ENCODE measurements at places on chromosomes 3 and 15.

GRCh38 chr15:60399931-60400330, 2.1 kb upstream of the ANXA2 start:
- DNase-seq, result peak; percentile 87

GRCh38 chr15:48005077-48005476, 115.7 kb upstream of the SLC24A5 start:
- no peak for DNase-seq

- DNase-seq, result no peak
Observed at GRCh38 chr15:40105517-40106202, 3.0 kb downstream of the BMF start.

- no peak for DNase-seq
Observed at GRCh38 chr3:59540241-59540640, 490.4 kb upstream of the CFAP20DC start.

DNA sequence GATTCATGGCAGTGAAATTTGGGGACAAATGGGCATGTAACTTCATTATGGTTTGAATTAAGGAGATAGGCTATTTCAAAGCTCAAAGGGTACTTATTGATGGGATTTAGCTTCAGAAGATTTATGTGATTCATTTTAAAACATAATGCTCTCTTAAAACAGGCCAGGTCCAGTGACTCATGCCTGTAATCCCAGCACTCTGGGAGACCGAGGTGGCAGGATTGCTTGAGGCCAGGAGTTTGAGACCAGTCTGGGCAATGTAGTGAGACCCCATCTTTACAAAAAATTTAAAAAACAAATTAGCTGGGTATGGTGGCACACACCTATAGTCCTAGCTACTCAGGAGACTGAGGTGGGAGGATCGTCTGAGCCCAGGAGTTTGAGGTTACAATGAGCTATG, 11.5 kb downstream of the THAP10 start:
- no peak for DNase-seq

- DNase-seq, result no peak
Observed at GRCh38 chr15:44595656-44596510, 58.9 kb downstream of the EIF3J start.

GRCh38 chr3:13209634-13209997, 136.4 kb upstream of the IQSEC1 start:
- DNase-seq, result no peak

- peak; percentile 79 for DNase-seq
Observed at GRCh38 chr3:189773056-189773455, 141.9 kb downstream of the TP63 start.

DNA sequence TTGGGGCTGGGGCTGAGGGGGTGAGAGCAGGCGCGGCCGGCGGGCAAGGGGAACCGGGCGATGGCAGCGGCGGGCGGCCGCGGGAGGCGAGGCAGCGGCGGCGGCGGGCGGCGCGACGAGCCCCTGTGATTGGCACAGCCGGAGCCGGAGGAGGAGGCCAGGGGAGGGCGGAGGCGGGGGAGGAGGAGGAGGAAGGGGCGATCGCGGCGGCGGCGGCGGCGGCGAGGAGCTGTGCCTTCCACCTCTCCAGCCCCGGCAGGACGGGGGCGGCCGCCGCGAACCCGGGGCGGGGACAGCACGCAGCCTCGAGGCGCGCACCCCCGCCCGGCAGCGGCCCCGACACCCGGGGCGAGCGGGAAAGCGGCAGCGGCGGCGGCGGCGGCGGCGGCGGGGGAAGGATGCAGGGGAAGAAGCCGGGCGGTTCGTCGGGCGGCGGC, at the start of gene SLCO3A1:
TSS of gene SLCO3A1 (plus strand) at position 198 of the 437 bp plus-strand sequence.
- peak; percentile 21 for DNase-seq

- DNase-seq, result no peak
Observed at GRCh38 chr3:12132881-12133280, 25.8 kb downstream of the TIMP4 start.

GRCh38 chr3:177351206-177351605, 153.9 kb upstream of the TBL1XR1 start:
- DNase-seq, result no peak

DNA sequence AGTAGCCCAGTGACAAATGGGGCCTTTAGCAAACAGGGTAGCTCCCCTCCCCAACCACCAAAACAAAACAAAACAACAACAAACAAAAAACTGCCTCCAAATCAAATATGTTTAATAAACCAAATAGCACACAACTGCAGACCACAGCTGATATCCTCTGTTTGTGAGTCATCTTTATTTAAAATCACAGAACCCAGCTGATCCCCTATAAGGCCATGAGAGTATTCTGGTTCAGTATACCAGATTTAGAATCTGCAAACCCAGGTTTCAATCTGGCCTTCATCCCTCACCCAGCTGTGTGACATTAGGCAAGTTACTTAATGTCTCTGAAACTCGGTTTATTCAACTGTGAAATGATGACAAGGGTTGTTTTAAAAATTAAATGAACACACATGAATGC, 124.5 kb downstream of the SUCLG2 start:
- DNase-seq, result no peak

GRCh38 chr3:23798876-23799275, 6.9 kb upstream of the UBE2E1 start:
- DNase-seq, result no peak

DNA sequence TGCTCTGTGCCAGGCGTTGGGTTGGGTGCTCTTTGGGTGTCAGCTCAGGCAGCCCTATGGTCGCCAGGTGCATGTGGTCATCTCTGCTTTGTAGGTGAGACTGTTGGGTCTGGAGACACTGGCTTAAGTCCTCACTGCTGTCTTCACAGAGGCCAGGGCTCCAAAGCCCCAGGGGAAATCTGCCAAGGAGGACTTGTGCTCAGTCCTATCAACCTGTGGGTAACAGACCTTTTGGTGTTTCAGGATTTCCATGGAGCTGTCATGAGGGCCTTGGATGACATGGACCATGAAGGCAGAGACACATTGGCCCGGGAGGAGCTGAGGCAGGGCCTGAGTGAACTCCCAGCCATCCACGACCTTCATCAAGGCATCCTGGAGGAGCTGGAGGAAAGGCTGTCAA, 50.1 kb upstream of the NR2C2 start:
- DNase-seq, result no peak

- DNase-seq, result peak; percentile 49
Observed at GRCh38 chr3:104825116-104825515, 541.6 kb upstream of the ALCAM start.

DNA sequence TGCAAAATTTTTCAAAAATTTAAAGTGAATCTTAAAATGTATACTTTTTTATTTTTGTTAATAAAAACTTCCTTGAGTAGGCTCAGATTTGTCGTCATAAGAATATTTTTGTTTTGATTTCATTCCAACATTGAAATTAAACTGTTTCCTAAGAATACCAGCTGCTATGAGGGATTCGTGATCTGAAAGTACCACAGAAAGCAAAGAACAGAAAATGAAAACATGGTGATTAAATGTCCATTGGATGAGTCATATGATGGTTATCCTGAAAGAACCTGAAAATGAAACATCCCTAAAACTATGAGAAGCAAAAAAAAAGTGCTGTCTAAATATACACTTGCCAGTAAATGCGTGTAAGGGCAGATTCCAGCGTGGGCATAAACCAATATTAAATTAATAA, 143.8 kb downstream of the GMNC start:
- peak; percentile 36 for DNase-seq

DNA sequence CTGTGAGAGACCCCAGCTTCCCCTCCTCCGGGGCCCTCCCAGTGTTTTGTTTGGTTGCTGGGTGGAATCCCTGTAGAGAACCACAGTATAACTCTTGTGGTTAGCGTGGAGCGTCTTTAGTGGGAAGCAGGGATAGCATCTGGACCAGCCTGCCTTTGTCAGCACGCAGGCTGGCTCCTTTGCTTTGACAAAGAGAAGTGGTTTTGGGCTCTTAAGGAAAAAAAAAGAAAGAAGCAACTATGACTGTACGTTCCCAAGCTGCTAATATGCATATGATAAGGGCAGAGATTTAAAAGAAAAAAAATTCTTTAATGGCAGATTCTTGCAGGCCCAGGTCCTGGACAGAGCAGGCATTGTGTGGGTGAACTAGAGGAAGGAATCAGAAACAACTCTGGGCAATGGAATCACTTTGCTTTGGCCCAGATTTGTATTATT, 340.8 kb upstream of the CTDSPL start:
- no peak for DNase-seq

DNA sequence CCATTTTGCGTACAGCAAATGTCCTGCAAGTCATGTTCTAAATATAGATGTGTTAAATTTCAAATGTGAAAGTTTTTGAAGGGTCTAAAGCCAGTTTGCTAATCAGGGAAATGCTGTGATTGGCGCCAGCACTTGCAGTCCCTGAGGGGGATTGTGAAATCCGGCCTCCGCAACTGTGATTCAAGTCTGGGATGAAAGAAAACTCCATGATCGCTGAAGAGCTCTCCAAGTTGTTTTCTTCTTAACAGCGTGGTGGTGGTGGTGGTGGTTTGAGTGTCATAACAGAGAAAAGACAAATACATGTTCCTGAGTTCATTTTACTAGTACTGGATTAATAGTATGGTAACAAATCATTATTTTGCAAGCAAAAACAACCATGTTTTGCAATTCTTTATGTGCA, 51.8 kb downstream of the MITF start:
- peak; percentile 56 for DNase-seq

DNA sequence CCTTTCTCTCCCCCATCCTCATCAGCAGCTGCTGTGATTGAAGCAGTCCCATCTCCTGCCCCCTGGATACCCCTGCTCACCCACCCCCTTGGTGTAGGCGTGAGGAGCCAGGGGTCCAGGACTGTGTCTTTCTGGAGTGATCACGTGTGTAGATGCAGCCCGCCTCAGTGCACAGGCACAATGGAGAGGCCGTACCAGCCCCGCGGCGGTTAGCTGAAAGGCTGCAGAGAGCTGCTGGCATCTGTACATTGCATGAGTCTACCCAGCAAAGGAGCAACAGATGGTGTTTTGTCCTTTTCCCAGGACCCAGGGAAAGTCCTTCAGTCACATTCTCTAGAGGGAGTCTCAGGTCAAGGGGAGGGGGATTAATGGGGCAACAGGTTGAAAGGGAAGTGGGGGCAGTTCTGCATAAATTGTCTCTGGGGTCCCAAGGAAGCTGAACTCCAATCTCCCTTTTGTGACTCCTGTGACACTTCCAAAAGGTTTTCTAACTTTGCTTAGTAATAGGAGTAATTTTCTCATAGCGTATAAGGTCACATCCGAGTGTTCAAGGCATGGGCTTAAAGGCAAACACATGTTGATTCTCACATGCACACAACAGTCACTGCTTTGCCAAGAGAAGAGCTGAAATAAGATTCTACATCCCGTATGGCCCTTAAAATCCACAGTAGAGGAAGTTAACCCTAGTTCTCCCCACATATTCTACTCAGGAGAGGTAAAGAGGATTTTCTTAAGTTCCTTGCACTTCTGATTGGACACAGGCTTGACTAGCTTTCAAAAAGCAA, 7.1 kb downstream of the CSPG5 start:
- no peak for DNase-seq

- no peak for DNase-seq
Observed at GRCh38 chr3:71865727-71866126, 80.8 kb upstream of the PROK2 start.

GRCh38 chr15:68993276-68993675, 21.2 kb upstream of the NOX5 start:
- DNase-seq, result no peak

DNA sequence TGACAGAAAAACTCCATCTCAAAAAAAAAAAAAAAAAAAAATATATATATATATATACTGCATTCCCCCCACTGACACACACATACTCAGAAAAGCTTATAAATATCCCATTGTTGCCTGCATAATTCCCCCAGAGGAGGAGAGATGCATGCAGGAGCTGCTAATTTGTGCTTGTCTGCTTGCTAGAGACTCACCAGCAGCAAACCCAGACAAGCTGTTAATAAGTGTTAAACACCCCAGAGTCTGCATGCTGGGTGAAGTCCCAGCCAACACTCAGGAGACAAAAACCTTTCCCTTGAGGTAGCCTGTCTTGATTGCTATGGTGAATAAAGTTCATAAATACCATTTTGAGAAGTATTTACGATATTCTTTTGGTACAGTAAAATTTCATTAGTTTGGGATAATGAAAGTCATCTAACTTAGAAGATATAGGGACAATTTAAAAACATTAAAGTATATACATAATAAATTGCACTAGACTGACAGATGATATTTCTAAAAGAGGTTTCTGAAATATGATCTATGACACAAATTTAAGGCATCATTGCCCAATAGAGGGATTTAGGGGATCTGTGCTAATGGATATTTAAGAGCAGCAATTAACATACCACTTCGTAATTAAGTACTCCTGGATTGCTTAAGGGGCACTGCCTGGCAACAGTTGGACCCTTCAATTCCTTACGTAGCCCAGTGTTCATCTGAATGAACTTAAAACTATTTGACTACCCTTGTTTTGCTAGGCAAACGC, 400.0 kb upstream of the C2CD4B start:
- DNase-seq, result no peak

- DNase-seq, result no peak
Observed at GRCh38 chr3:3798631-3799113, 559 bp upstream of the LRRN1 start.

DNA sequence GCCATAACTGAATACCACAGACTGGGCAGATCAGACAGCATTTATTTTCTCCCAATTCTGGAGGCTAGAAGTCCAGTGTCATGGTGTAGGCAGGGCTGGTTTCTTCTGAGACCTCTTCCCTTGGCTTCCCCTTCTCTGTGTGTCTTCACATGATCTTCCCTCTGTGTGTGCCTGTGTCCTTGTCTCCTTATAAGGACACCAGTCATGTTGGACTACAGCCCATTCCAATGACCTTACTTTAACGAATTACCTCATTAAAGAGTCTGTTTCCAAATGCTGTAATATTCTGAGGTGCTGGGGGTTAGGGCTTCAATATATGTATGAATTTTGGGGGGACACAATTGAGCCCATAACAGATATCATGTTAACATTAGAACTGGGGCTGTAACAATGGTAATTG, 13.3 kb upstream of the RARRES1 start:
- no peak for DNase-seq

GRCh38 chr3:115671761-115672455, 48.6 kb downstream of the GAP43 start:
- no peak for DNase-seq

GRCh38 chr3:142965581-142965980, 2.1 kb upstream of the PAQR9 start:
- DNase-seq, result no peak

- no peak for DNase-seq
Observed at GRCh38 chr3:119733812-119734211, 31.0 kb downstream of the CFAP91 start.

DNA sequence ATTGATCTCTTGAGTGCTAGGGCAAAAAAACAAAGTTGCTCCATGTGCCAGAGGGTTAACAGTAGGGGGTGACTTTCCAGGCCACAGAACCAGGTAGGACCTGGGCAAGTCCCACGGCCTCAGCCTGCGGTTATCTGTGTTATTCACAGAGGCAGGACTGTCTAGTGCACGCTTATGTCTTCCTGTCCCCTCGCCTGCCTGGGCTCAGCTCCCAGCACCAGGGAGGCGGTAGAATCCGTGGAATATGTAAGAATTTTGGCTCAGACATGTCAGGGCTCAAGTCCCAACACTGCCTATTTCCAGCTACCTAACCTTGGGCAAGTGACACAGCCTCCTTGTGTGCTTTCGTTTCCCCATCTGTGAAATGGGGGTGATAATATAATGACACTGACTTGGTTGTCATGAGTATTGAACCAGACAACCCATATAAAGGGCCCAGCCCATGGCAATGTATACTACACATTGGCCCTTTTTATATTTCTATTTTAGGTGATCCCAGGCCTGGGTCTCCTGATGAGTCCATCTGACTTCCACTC, 44.3 kb upstream of the FLNB start:
- DNase-seq, result no peak
